MM.1S (cell line): ENCODE measurements at places on chromosomes 1 and 21.
A peak's percentile ranks its signal among the peaks of the same experiment; 100 is the strongest.

- DNase-seq, result no peak
Observed at GRCh38 chr1:206109718-206110117, 7.5 kb downstream of the AVPR1B start.

- DNase-seq, result peak; percentile 80
Observed at GRCh38 chr1:109277434-109278204, 5.3 kb downstream of the PSRC1 start.

GRCh38 chr21:45891388-45892155, 90.0 kb upstream of the COL6A1 start:
- no peak for DNase-seq

- DNase-seq, result peak; percentile 30
Observed at GRCh38 chr1:149844101-149844500, 55.3 kb upstream of the BOLA1 start.

DNA sequence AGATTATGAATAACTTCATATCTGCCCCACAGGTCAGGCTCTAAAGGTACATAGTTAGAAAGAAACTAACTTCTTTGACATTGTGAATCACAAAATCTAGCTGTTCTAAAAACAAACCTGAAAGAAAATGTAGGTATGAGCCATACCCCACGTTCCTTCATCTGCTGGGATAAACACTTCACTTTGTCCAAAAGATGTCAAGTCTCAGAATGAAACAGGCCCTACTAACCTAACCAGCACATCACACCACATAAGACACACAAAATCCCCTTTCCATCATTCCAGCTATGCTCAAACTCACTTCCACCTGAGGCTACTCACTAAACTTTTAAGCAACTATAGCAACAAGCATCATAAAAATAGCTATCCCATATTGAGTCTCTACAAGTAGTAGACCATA, 65.2 kb upstream of the GJA5 start:
- DNase-seq, result no peak

DNA sequence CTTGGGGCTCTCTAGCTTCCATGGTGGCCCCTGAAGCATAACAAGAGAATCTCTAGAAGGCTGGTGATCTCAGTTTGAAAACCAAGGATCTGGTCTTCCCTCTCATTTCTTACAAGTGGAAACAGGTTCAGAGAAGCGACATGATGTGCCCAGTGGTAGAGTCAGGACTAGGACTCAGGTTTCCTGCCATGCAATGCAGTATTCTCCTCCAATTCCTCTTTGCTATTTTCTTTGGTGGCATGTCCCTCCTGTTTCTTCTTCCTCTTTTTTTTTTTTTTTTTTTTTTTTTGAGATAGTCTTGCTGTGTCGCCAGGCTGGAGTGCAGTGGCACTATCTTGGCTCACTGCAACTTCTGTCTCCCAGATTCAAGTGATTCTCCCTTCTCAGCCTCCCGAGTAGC, 195.6 kb upstream of the C1orf105 start:
- DNase-seq, result no peak

GRCh38 chr1:119764220-119764619, 4.5 kb downstream of the HMGCS2 start:
- no peak for DNase-seq

DNA sequence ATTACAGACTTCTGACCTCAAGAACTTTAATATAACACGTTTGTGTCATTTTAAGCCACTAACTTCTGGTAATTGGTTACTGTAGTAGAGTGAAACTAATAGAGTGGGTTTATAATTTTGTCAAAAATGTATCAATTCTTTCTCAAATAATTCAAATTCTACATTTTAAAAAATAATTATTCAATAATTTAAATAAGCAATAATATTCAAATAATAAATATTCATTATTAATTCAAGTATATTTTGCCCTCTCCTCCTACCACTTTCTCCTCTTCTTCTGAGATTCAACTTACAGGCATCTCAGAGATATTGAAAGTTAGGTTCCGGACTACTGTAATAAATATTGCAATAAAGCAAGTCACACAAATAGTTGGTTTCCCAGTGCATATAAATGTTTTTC, 1107.1 kb downstream of the KCNT2 start:
- DNase-seq, result no peak

DNA sequence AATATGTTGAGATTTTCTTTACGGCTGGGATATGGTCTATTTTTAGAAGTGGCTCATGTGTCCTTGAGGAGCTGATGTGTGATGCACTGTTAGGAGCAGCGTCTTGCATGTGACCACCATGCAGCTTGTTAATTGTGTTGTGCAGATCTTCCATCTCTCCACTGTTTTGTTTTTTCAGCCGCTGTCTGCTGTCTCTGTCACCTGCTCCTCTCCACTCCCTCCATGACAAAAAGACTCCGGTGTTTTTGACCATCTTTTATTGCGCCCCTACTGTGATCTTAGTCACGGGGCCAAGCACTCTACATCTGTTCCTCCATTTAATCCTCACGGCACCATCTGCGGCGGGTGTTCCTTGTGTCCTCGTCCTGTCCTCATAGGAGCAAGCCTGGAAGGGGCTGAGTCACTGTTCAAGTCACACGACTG, 51.8 kb downstream of the ADARB1 start:
- no peak for DNase-seq

- peak; percentile 61 for DNase-seq
Observed at GRCh38 chr1:51535006-51535592, 16.0 kb upstream of the EPS15 start.
